ENCODE measurements at places on chromosomes 4 and X.

- peaks cover 13% of the 10 kb centered on the region for H3K4me1 ChIP-seq
- no peak overlapping the region for H3K27ac ChIP-seq
- DNase-seq, result no peak
- no peaks in the 10 kb centered on the region for H3K36me3 ChIP-seq
- H3K27me3 ChIP-seq, result no peaks in the 10 kb centered on the region
These were observed 586.1 kb downstream of the CENPC start for GRCh38 chr4:66959207-66959606.

DNA sequence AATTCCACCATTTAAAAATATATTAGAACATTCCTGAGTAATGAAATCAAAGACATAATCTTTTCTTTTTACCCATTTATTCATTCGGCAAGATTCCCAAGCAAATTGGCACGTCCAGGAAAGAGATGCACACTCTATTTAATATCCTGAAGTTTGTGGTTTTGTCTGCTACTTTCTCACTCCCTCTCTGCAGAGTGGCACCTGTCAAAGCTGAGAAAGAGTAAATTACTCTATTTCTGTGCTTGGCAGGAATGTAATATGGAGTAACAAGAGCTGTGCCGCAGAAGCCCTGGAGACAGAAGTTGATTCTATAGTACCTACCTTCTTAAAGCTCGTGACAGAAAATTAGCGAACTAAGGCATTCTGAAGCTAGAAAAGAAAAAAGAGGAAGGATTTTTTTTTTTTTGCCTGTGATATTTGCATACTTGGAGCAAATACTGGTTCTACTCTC, 5.5 kb downstream of the GSTCD start:
- peaks cover 12% of the 10 kb centered on the region for H3K4me1 ChIP-seq
- no peak overlapping the region for H3K27ac ChIP-seq
- no peak for DNase-seq
- no peak overlapping the region for H3K4me3 ChIP-seq
- H3K36me3 ChIP-seq, result no peaks in the 10 kb centered on the region

GRCh38 chrX:129632443-129632842, 22.3 kb downstream of the APLN start:
- H3K4me3 ChIP-seq, result no peak overlapping the region
- peaks cover 4% of the 10 kb centered on the region for H3K4me1 ChIP-seq
- H3K27me3 ChIP-seq, result no peaks in the 10 kb centered on the region
- no peaks in the 10 kb centered on the region for H3K36me3 ChIP-seq
- DNase-seq, result no peak

- no peaks in the 10 kb centered on the region for H3K36me3 ChIP-seq
- H3K27me3 ChIP-seq, result peaks cover 2% of the 10 kb centered on the region
- no peak overlapping the region for H3K4me3 ChIP-seq
These were observed 58.9 kb downstream of the CHIC2 start for GRCh38 chr4:54005475-54005874.

GRCh38 chr4:37439809-37440474, 195.4 kb downstream of the NWD2 start:
- DNase-seq, result no peak
- H3K4me3 ChIP-seq, result no peak overlapping the region
- no peak overlapping the region for H3K27ac ChIP-seq
- no peaks in the 10 kb centered on the region for H3K36me3 ChIP-seq
- no peaks in the 10 kb centered on the region for H3K27me3 ChIP-seq

DNA sequence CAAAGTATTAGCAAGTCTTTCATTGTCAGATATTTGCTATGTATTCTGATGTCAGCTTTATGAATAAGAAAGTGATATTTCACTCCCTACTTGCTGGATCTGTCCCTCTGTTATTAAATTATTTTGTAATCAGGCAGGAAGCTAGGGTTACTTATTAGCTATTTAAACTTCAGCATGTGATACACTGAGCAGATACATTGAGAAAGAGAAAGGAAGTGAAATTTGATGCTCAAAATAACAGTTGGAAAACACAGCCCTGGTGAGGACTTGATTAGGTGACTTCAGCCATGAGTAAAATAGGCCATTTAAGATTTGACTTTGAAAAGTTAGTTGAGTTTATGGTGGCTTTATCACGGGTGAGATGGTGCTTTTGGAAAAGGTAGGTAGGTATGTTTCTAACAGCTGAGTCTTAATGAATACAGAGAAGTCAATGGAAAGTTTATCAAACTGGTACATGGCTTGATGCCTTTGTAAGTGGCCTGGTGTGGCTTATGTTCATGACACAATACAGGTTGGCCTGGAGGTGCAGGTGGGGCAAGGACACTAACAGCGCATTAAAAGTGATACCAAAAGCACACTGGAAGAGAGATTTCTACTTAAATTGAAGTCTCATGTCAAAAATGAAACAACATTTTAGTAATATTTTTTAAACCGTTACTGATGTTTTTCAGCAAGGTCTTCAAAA, 321.2 kb upstream of the SPOCK3 start:
- H3K4me1 ChIP-seq, result no peaks in the 10 kb centered on the region
- H3K27ac ChIP-seq, result no peak overlapping the region
- no peak for DNase-seq
- peaks cover 4% of the 10 kb centered on the region for H3K36me3 ChIP-seq
- no peak overlapping the region for H3K4me3 ChIP-seq
- H3K27me3 ChIP-seq, result no peaks in the 10 kb centered on the region
